ENCODE measurements at places on chromosomes 7 and 10. TPM values are rescaled to one million over a fixed set of nuclear protein-coding genes. Genes with fewer than 3 reads are reported as not detected.

DNA sequence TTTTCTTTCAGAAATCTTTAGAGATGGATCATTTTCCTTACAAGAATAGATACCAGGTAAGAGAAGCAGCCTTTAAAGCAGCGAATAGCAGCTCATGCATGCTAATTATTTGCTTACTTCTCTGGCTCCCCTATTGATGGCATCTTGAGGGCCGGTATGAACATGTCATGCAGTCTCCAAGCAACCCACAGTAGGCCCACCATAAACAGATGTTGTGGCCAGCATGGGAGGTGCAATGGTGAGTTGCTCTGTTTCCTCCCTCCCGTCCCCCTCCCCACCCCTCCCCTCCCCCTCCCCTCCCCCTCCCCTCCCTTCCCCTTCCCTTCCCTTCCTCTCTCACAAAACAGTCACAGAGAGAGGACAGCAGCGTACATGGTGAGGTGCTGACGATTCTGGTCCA lies 9.7 kb upstream of the ZNF273 start:
- DNase-seq, result no peak

GRCh38 chr7:132395361-132395760 lies 180.9 kb downstream of the PLXNA4 start:
- no peak for DNase-seq

DNA sequence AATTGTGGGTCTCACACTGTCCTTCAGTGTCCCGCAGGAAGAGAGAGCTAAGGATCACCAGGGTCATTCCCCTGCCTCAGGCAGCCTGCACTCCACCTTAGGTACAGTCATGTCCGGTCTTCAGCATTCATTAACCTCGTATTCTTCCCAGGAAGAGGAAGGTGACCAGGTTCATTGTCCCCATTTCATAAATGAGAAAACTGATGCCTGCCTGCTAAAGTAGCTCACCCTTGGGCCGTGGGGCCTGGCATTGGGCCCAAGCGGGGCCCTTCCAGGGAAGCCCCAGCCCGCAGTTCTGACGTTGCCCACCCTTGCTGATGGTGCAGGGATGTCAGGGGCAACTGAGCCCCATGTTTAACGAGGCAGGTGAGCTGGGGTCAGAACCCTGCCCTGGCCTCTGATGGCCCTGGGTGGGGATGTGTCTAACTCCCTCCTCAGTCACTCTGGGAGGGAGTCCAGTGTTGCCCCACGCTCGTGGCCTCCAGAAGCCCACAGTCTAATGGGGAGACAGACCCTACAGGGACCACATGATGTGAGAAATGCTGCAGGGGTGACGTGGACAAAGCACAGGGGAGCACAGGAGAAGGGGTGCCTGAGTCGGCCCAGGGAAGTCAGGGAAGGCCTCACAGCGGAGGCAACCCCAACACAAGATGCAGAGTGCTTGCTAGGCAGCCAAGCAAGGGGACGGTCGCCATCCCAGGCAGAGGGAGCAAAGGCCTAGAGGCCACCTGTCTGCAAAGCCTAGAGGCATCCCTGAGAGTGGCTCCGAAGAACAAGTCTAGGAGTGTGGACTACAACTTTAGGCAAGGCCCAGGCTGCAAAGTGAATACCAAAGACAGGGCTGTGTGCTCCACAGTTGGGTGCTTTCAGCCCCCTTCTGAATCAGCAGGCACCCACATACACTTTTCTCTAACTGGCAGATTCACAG lies 25.1 kb downstream of the DDIT4 start:
- DNase-seq, result no peak

- no peak for DNase-seq
Observed at GRCh38 chr7:46900312-46901263, 681.3 kb downstream of the TNS3 start.

GRCh38 chr7:28483908-28484605 lies 71.7 kb downstream of the CREB5 start:
- DNase-seq, result no peak

DNA sequence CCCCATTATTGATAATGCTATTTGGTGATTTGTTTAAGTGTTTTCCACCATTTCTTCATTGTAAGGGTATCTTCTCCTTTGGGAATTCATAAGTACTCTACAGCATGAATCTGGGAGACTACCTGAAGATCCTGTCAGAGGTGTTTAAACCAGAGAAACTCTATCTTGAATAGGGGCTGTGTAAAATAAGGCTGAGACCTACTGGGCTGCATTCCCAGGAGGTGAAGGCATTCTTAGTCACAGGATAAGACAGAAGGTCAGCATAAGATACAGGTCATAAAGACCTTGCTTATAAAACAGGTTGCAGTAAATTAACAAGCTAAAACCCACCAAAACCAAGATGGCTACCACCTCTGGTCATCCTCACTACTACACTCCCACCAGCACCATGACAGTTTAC lies 13.4 kb upstream of the OR2A5 start:
- DNase-seq, result no peak

- no peak for DNase-seq
Observed at GRCh38 chr7:113548561-113548960, 370.2 kb downstream of the PPP1R3A start.

- DNase-seq, result peak; percentile 55
Observed at GRCh38 chr10:125344573-125345171, 184.3 kb upstream of the CTBP2 start.

DNA sequence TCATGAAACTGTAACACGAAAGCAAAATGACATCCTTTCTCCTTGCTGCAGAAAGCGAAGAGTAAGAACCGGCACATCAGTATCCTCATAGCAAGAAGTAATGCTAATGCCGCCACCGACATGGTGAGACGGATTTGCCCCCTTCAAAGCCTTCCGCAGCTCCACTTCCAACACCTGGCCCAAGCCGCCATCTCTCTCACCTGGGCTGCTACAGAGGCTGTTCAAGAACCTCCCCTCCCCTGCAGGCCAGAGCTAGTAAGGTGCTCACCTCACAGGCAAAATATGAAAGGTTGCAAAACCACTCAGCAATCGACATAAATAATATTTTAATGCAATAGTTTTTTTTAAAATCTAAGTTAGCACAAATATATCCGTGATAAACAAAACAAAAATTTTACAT lies 123.9 kb upstream of the FRMD4A start:
- DNase-seq, result no peak

GRCh38 chr7:2926120-2926895 lies 82.2 kb upstream of the GNA12 start:
- DNase-seq, result no peak

- DNase-seq, result no peak
Observed at GRCh38 chr10:30176182-30176581, 116.8 kb upstream of the JCAD start.

Gene SHTN1
- 19.8 TPM for polyA plus RNA-seq

Gene TMEM270
- 0.08 TPM for polyA plus RNA-seq

Gene LEP
- polyA plus RNA-seq, result 0.48 TPM

Gene AEBP1
- 75.0 TPM for polyA plus RNA-seq

Gene ACTR3C
- polyA plus RNA-seq, result 9.8 TPM

Measured in right renal pelvis (tissue), 4 donors.